Osteocyte (in vitro differentiated cells): ENCODE measurements at places on chromosomes 6 and 20.
A peak's percentile ranks its signal among the peaks of the same experiment; 100 is the strongest.

DNA sequence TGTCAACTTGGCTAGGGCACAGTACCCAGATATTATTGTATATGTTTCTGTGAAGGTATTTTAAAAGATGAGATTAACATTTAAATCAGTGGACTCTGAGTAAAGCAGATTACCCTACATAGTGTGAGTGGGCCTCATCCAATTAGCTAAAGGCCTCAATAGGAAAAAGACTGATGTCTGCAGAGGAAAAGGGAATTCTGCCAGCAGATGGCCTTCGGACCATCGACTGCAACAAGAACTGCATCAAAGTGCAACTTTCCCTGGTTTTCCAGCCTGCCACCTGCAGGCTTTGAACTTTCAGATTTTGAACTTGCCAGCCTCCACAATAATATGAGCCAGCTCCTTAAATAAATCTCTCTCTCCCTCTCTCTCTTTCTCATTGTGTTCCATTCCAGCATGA lies 80.5 kb downstream of the IMPG1 start:
- H3K4me3 ChIP-seq: no peak overlapping the region
- peaks cover 10% of the 10 kb centered on the region for H3K27me3 ChIP-seq
- H3K27ac ChIP-seq: no peak overlapping the region
- no peaks in the 10 kb centered on the region for H3K36me3 ChIP-seq
- no peak for DNase-seq
- no peaks in the 10 kb centered on the region for H3K4me1 ChIP-seq

- H3K36me3 ChIP-seq: peaks cover 3% of the 10 kb centered on the region
- peaks cover 4% of the 10 kb centered on the region for H3K4me1 ChIP-seq
Observed at GRCh38 chr6:148915810-148916209, 169.0 kb downstream of the UST start.

- H3K36me3 ChIP-seq: no peaks in the 10 kb centered on the region
- DNase-seq: no peak
- H3K27me3 ChIP-seq: peaks cover 30% of the 10 kb centered on the region
- H3K4me3 ChIP-seq: peak overlapping the region; percentile 75
Observed at GRCh38 chr20:25056690-25057233, 1.2 kb downstream of the ACSS1 start.

DNA sequence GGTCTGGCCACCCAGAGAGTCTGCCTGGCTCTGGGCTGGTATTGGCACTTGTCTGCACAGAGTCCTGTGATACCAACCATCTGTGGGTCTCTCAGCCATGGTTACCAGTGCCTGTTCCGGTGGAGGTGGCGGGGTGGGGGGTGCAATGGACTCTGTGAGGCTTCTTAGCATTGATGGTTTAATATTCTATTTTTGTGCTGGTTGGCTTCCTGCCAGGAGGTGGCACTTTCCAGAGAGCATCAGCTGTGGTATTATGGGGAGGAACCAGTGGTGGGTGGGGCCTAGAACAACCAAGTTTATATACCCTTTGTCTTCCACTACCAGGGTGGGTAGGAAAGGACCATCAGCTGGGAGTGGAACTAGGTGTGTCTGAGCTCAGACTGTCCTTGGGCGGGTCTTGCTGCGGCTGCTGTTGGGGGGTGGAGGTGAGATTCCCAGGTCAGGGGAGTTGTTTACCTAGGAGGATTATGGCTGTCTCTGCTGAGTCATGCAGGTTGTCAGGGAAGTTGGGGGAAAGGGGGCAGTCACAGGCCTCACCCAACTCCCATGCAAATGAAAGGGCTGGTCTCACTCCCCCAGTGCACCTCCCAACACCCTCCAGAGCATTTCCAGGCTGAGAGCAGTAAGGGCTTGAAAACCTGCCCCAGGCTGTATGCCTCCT lies 117.5 kb downstream of the FLRT3 start:
- H3K4me1 ChIP-seq: no peaks in the 10 kb centered on the region
- no peaks in the 10 kb centered on the region for H3K27me3 ChIP-seq
- H3K36me3 ChIP-seq: no peaks in the 10 kb centered on the region
- DNase-seq: no peak
- no peak overlapping the region for H3K27ac ChIP-seq
- no peak overlapping the region for H3K4me3 ChIP-seq

DNA sequence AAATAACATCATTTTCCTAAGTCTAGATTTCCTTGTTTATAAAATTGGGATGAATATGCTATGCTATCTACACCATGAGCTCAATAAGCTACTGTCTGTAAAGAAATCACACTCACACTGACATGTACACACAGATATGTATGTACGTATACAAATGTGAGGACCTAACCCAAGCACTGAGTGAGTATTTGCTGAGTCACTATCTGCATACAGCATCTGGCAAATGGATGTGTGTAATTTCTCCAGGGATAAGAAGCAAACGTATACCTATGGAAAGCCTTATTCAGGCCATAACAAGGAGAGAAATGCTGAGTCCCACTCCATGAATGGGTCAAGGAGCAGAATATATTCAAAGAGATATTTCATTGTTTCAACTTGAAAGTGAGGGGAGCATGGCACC lies 153.9 kb downstream of the LPA start:
- H3K27ac ChIP-seq: no peak overlapping the region
- peaks cover 5% of the 10 kb centered on the region for H3K27me3 ChIP-seq
- H3K4me3 ChIP-seq: no peak overlapping the region
- H3K36me3 ChIP-seq: no peaks in the 10 kb centered on the region
- no peak for DNase-seq
- H3K4me1 ChIP-seq: no peaks in the 10 kb centered on the region
